A172 (cell line): ENCODE measurements at places on chromosomes 12 and 14. TPM values are rescaled to one million over a fixed set of nuclear protein-coding genes. Genes with fewer than 3 reads are reported as not detected.
A peak's percentile ranks its signal among the peaks of the same experiment; 100 is the strongest.

DNA sequence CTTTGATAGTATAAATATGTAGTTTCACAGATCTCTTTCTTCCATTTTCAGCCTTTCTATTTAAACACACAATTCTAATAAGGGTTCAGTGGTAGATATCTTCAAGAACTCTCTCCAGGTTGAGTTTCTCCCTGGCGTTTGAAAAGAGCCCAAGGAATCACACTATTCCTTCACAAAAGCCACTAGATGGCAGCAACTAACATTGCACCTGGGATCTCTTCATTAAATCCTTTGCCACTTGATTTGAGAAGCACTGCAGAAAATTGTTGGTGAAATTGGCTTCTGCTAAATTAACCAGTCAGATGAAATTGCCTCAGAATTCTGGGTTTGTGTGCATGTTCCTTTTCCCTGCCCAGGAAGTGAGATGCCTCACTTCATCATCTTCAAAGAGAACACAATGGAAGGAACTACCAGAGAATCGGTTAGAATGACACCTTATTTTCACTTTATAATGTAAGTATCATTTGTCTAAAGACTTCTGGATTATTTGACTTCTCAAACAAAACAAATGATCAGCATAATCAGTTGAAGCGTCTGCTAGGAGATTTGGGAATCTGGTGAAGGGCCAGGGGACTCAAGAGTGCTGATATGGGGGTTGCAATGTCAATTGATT is 6.8 kb downstream of the CCDC198 start:
- DNase-seq = peak; percentile 8

GRCh38 chr14:95255487-95255886 is 64.2 kb downstream of the CLMN start:
- DNase-seq = peak; percentile 22

DNA sequence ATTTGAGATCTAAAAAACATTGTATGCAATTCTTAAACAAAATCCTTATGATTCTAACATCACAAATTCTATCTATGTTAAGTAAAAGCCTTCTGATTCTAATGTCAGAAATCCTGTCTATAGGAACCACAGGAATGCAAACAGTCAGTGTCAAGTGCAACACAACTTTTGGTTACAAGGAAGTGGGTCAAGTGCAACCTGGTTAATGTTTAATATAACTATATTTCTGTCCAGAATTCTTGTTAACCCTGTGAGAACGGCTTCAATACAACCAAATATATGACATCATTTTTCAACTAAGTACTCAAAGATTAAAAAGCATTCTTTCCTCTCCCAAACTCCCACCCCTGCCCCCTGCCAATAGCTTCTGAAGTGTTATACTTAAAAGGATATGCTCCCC is 107.9 kb upstream of the PLEKHA5 start:
- no peak for DNase-seq

DNA sequence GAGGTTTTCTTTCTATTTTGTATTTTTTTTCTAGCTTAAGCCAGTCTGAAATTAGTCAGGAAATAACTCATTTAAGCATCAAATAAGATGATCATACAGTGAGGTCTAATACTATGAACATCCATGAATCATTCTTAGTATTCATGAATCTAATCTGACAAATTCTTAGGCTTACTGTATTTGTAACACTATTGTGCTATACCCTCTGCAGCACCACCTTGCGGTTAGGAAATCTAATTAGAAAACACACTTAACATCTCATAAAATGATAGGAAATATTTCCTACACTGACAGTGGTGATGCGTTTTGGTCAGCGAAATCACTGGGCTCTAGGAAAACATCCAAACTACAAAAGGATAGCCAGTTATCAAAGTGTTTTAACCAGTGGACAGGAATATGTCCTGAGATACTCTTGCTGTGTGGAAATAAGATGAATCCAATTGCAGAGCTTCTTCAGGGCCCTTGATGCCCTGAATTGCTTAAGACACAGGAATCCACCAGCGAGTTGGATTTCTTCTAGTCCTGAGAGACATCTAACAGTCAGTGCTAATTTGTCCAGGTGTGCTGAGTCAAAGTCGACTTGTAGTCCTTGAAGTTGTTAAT is 109.3 kb upstream of the MYF6 start:
- peak; percentile 65 for DNase-seq

GRCh38 chr14:105933238-105933637 is 406.9 kb downstream of the TMEM121 start:
- DNase-seq = no peak

HOXC12 gene
- total RNA-seq = not detected in 2 replicates

SLC6A15 gene
- total RNA-seq = not detected in 2 replicates

OTOGL gene
- 0.22 and 0.67 TPM in 2 replicates for total RNA-seq
